NCI-H774 (cell line): ENCODE measurements at places on chromosomes 12 and 14.

DNA sequence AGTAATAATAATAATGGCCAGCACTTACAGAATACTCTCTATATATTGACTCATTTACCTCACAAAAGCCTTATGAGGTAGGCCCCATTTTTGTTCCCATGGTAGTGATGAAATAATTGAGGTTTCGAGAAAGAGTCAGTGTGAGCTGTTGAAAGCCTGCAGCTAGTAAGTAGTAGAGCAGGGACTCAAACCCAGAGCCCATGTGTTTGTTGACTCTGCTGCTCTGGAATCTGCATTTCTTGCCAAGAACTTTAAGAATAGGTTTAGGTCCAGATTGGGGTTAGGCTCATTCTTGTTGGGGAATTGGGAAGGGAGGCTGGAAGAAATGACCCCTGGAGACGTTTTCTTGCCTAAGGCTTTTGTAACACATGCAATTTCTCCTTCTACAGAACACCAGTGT is 27.9 kb downstream of the DYRK4 start:
- DNase-seq: no peak

DNA sequence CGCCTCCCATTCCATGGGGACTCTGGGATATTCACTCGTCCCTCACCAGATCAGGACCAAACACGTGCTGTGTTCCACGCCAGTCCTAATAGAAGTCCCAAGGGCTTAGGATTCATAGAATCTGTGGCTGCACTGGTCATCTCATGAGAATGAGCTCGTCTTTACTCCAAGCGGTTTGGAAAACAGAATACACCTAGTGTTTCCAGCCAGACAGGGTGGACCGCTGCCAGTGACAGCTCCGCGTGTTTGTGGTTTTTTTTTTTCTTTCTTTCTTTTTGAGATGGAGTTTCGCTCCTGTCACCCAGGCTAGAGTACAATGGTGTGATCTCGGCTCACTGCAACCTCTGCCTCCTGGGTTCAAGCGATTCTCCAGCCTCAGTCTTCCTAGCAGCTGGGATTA is 75.1 kb downstream of the GLT1D1 start:
- no peak for DNase-seq

DNA sequence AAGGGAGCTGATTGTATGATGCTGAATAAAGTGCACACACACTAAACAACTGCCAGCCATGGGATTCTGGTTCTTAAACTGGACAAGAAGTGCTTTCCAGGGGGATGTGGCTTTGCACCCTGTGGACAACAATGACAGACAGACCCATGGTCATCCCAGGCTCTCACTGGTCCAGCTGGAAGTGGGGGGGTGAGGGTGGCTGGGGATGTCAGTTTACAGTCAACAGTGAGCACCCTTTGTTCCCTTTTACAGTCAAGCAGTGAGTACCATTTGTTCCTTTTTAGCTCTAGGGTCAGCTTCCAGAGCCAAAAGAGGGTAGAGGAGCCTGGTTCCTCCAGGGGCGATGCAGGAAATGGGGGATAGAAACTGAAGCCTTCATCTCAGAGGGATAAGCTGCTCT is 100.7 kb downstream of the SMOC1 start:
- no peak for DNase-seq

- no peak for DNase-seq
These were observed 30.6 kb downstream of the VCPKMT start for GRCh38 chr14:50085570-50086320.

- no peak for DNase-seq
These were observed 455.6 kb upstream of the TMPO start for GRCh38 chr12:98059659-98060343.

DNA sequence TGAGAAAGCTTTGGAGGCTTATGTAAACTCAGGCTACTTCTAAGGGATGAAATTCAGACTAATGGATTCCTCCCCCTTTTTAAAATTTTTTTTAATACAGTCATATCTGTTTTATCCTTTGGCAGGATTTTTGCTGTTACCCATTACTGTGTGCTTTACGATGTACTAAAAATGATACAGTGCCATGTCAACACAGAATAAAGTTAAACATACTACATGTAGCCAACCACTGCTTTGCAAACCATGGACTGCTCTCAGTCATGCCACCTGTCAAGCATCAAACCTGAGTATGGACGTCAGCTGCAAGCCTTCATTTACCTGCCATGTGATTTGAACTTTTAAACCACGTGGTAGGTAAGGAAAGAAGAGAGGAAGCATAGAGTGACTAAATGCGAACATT is 325.8 kb downstream of the FUT8 start:
- no peak for DNase-seq

- DNase-seq: no peak
These were observed 317.5 kb upstream of the KITLG start for GRCh38 chr12:88897723-88898122.
